Transverse colon (tissue), 4 donors: ENCODE measurements at places on chromosomes 5 and 9. TPM values are rescaled to one million over a fixed set of nuclear protein-coding genes. Genes with fewer than 3 reads are reported as not detected.

- no peaks in the 10 kb centered on the region for H3K4me1 ChIP-seq
- H3K4me3 ChIP-seq = no peak overlapping the region
Observed at GRCh38 chr5:126837906-126838539, 61.1 kb downstream of the LMNB1 start.

- no peaks in the 10 kb centered on the region for H3K36me3 ChIP-seq
- H3K27me3 ChIP-seq = no peaks in the 10 kb centered on the region
Observed at GRCh38 chr5:137245438-137245837, 253.7 kb downstream of the SPOCK1 start.

- H3K27me3 ChIP-seq = no peaks in the 10 kb centered on the region
- no peak overlapping the region for H3K4me3 ChIP-seq
- no peaks in the 10 kb centered on the region for H3K4me1 ChIP-seq
- DNase-seq = no peak
- no peaks in the 10 kb centered on the region for H3K36me3 ChIP-seq
- no peak overlapping the region for H3K27ac ChIP-seq
Observed at GRCh38 chr5:68845131-68845530, 248.7 kb upstream of the SLC30A5 start.

- H3K36me3 ChIP-seq = no peaks in the 10 kb centered on the region
- peaks cover 7% of the 10 kb centered on the region for H3K4me1 ChIP-seq
- no peak for DNase-seq
- no peak overlapping the region for H3K27ac ChIP-seq
Observed at GRCh38 chr9:114006155-114006550, 71.9 kb downstream of the AMBP start.

DNA sequence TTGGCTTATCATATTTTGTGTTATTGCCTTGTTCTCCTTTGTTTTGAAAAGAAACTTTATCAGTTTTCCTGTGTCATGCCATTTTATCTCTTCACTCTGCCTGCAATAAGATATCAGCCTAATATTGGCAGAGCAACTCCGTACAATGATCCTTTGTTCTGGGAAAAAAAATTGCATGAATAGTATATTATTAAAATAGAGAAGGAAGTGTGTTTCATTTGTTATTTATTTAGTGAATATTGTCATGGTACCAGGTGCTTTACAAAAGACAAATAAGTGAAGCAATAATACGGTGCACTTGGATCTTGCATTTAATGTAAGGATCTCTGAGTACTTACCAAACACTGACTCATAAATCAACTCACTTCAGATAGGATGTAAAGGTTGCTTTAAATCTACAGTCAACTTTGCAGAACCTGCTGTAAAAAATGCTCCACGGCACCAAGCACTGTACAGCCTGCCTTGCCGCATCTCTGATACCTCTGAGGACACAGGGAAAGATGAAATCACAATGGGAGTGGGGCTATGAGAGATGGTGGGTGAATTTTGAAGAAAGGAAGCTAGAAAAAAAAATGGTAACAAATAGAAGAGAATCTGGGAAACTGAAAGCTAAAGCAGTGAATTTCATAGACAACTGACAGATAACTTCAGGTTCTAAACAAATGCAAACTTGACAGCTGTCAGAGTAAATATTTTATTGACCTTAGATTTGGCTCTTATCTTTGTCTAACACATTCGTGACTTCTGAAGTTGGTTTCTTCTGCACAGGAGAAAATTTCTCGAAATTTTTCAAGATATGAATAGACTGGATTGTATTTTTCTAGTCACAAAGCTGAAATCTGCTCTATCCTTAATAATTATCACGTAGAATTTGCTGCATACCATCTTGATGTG is 232.1 kb downstream of the ENC1 start:
- DNase-seq = no peak
- peaks cover 17% of the 10 kb centered on the region for H3K4me1 ChIP-seq
- no peaks in the 10 kb centered on the region for H3K36me3 ChIP-seq
- H3K4me3 ChIP-seq = no peak overlapping the region
- H3K27ac ChIP-seq = peak overlapping the region; percentile 47
- no peaks in the 10 kb centered on the region for H3K27me3 ChIP-seq

GRCh38 chr9:107907255-107907654 is 417.7 kb upstream of the KLF4 start:
- no peaks in the 10 kb centered on the region for H3K27me3 ChIP-seq
- H3K27ac ChIP-seq = no peak overlapping the region
- no peaks in the 10 kb centered on the region for H3K36me3 ChIP-seq
- no peaks in the 10 kb centered on the region for H3K4me1 ChIP-seq
- no peak for DNase-seq
- no peak overlapping the region for H3K4me3 ChIP-seq

Gene CAVIN4
- total RNA-seq = 0.48 TPM

Gene CMBL
- total RNA-seq = 40.4 TPM

Gene ISL1
- total RNA-seq = not detected

Gene PTGR1
- 90.0 TPM for total RNA-seq

Gene TMEM215
- total RNA-seq = not detected

Gene DNAJC18
- total RNA-seq = 2.9 TPM
